ENCODE measurements at places on chromosomes 7 and 10. TPM values are rescaled to one million over a fixed set of nuclear protein-coding genes. Genes with fewer than 3 reads are reported as not detected.

The ASB13 gene
- 0.89 TPM for total RNA-seq

The GPR26 gene
- total RNA-seq: not detected

The ZCWPW1 gene
- not detected for total RNA-seq

The GIMAP7 gene
- total RNA-seq: not detected

The FAM221A gene
- total RNA-seq: 18.1 TPM

The ARHGEF35 gene
- 23.5 TPM for total RNA-seq

The UPP1 gene
- 9.3 TPM for total RNA-seq

The MNX1 gene
- total RNA-seq: 80.2 TPM

The C10orf90 gene
- not detected for total RNA-seq

The PTPRN2 gene
- total RNA-seq: 136 TPM

The PLEKHA8 gene
- total RNA-seq: 13.4 TPM

The TBX20 gene
- not detected for total RNA-seq

The ZNF282 gene
- total RNA-seq: 86.0 TPM

The HOXA3 gene
- 42.6 TPM for total RNA-seq

The ZNF503 gene
- total RNA-seq: 8.2 TPM

The CPA1 gene
- not detected for total RNA-seq
